Kidney (tissue), 22 donors: ENCODE measurements at places on chromosomes 3 and 15.

DNA sequence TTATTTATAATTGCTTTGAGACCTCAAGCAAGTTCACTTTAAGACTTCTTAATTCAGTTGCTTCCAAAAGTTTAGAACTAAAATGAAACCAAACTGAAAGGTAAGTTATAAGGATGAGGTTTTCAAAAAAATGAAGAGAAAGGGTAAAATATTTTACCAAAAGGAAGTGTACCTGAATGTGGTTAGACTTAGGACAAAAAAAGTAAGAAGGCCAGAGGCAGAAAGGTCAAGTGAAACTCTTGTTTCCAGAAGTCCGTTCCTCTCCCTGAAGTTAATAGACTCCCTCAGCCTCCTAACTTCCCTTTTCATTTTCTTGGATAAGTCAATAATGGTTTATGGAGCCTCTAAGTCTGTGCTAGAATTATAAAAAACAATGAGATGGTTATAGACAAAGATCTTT is 16.6 kb downstream of the BTLA start:
- DNase-seq, result no peak

- DNase-seq, result no peak
These were observed 15.0 kb downstream of the DENND4A start for GRCh38 chr15:65777053-65777452.

DNA sequence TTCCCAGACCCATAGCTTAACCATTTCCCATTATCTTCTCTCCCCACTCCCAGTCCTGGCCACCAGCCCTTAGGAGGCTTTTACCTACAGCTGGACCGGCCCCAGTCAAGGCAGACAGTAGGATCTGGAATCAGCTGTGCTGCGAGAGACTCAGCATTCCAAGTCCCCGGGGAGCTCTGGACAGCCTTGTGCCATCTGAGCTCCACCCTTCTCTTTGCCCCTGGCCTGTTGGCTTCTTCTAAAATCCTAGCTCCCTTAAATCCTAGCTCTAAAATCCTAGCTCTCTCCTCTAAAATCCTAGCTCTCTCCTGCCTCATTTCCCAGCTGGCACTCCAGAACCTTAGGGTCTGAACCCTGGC is 21.3 kb downstream of the MEGF11 start:
- no peak for DNase-seq

DNA sequence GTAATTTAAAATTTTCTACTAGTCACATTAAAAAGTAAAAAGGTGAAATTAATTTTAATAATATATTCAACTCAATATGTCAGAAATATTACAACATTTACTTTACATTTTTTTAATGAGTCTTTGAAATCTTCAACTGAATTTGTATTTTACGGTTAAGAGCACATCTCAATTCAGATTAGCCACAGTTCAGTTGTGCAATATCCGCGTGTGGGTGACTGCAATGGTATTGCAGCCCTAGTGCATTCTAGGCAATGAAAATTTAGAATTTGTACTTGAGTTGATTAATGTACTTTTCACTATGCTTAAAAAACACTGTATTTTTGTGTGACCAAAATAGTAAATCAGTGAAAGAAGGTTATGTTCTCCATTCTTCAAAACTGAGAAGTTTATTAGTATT is 57.3 kb downstream of the CEP63 start:
- DNase-seq, result no peak

DNA sequence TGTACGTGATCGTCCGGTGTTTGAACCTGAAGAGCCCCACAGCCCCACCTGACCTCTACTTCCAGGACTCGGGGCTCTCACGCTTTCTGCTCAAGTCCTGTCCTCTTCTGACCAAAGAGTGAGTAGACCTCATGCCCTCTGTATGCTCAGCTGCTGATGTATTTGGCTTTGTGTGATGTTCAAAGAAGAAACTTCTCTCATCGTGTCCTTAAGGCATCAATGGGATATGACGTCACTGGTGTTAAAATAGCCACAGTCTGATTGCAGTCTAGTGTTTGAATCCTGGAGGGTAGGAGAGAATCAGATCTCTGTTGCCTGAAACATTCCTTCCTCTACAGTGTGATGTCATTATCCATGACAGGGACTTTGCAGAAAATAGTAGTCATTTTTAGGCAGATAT is 28.1 kb downstream of the ABHD2 start:
- DNase-seq, result no peak

DNA sequence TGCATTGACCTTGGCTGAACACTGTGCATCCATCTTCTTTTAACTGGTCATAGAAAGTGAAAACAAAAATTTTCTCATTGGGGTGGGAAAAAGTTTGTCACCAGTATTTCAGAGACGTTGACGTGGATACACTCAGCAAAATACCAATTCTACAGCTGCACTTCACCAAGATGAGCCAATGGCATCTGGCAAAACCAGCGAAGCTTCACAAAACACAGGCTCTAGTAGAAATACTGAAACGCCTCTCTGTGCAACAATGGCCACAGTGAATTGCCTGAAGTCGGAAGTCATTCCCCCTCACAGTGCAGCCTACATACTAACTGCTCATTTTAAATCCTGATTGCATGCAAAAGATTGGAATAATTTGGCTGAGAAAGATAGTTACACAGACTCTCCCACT is 17.0 kb downstream of the PCYT1A start:
- DNase-seq, result no peak

GRCh38 chr3:27324686-27325085 is 44.5 kb downstream of the NEK10 start:
- no peak for DNase-seq

- DNase-seq, result peak; percentile 73
These were observed 6.6 kb upstream of the CHSY1 start for GRCh38 chr15:101258238-101259144.

DNA sequence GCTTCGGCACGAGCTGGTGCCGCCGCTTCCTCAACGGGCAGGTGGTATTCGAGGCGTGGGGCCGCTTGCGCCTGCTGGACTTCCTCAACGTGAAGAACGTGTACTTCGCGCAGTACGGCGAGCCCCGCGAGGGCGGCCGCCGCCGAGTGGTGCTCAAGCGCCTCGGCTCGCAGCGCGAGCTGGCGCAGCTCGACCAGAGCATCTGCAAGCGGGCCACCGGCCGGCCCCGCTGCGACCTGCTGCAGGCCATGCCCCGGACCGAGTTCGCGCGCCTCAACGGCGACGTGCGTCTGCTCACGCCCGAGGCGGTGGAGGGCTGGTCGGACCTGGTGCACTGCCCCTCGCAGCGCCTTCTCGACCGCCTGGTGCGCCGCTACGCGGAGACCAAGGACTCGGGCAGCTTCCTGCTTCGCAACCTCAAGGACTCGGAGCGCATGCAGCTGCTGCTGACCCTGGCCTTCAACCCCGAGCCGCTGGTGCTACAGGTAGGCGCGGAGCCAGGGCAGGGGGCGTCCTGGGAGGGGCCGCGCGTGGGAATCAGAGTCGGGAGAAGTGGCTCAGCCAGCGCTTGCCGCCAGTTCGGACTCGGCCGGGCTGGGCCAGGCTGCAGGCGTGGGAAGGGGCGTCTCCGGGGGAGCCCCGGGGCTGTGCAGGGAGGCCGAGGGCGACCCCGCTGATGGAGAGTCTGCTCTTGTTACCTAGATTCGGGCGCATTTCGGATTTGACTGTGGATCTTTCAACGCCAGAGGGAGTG is 1.1 kb downstream of the DIPK2A start:
- DNase-seq, result peak; percentile 85

- peak; percentile 13 for DNase-seq
These were observed 8.4 kb downstream of the TMOD3 start for GRCh38 chr15:51837792-51838251.

- no peak for DNase-seq
These were observed 271.8 kb upstream of the TPM1 start for GRCh38 chr15:62770752-62771151.

GRCh38 chr3:159416856-159417255 is 571.8 kb upstream of the IL12A start:
- peak; percentile 93 for DNase-seq
